ENCODE measurements at places on chromosomes 7 and 10.
A peak's percentile ranks its signal among the peaks of the same experiment; 100 is the strongest.

GRCh38 chr10:99685597-99685967 is 26.3 kb downstream of the ENTPD7 start:
- no peak for DNase-seq

DNA sequence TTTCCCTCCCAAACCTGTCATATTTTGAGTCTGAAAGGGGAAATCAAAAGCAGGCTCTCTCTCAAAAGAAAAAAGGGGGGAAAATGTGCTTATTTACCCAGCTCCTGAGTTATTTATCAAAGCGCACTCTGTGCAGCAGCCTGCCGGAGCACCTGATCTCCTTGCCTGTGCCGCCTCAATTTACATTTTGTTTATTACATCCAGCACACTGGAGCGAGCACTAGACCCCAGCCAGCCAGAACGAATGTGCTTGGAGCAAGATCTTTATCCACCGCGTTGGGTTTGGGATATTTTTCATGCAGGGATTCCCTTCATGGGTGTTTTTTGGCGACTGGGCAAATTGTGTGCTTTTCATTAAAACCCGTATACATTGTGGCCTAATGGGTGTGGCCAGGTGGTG is 161.9 kb upstream of the INSYN2A start:
- DNase-seq = no peak

GRCh38 chr7:100570954-100571828 is 2.5 kb downstream of the SAP25 start:
- no peak for DNase-seq

DNA sequence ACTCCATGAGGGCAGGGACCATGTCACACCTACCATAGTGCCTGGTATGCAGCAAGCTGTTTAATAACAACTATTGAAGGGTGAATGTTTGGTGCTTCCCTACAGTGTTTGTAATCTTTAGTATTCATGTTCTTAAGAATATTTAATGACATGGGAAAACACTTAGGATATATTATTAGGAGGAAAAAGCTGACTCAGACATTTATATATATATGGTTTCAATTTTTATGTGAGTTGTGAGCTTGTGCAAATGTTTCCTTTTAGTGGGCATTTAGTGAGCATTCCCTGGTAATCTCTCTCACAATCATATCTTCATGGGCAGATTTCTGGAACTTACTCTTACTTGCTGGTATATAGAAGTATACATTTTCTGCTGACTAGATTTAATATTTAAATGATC is 359.1 kb downstream of the EXOC4 start:
- no peak for DNase-seq

- DNase-seq = no peak
Measured at GRCh38 chr7:105452085-105452484, 63.4 kb upstream of the SRPK2 start.

DNA sequence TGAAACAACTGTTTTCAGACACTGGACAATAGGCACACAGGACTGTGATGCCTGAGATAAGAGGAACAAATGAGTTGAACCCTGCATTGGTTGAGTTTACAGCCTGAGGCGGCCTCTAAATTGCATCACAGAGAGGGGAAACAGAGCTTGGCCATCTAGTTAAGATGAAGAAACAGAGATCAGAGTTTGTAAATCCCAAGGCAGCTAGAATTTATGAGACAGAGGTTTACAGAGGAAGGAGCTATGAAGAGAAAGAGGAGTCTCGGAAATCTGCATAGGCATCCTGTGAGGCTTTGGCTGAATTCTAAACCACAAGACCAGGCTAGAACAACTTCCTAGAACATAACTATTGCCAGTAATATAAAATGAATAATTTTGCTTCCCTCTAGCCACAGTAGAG is 41.0 kb upstream of the OIT3 start:
- DNase-seq = no peak

- no peak for DNase-seq
Measured at GRCh38 chr7:156993021-156993924, 17.2 kb downstream of the MNX1 start.

DNA sequence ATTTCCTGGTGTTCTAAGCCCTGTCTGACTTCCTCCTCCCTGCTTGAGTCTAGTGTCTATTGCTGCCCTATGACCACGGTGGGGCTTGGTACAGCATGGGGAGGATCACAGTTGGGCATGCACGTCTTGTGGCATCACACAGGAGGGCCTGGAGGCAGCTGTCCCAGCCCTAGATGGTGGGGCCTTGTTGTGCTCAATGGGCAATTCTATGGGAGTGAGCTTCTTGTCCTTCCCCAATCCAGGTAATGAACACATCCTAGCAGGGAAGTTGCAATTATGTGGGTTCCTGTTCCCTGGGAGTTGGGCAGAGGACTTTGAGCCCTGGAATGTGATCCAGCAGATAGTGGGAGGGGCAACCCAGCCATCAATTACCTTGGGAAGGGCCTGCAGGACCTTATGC is 10.8 kb upstream of the FAM3C start:
- no peak for DNase-seq

DNA sequence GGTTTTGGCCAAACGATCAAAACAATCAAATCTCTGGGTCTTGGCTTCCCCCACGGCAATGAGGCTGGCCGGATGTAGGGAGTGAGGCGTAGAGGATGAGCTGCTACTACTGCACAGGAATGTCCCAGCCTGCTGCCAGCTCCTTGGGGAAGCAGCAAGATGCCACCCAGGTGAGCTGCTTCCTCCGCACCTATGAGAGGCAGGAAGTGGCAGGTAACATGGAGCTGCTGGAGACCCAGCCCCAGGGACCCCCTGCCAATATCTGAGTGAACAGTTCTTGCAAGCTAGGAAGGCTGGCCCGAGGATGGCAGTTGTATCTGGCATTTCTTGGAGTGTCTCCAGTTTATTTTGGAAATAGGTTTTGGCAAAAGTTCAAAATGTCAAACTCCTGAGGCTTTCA is 413.5 kb downstream of the DNAJB6 start:
- no peak for DNase-seq

DNA sequence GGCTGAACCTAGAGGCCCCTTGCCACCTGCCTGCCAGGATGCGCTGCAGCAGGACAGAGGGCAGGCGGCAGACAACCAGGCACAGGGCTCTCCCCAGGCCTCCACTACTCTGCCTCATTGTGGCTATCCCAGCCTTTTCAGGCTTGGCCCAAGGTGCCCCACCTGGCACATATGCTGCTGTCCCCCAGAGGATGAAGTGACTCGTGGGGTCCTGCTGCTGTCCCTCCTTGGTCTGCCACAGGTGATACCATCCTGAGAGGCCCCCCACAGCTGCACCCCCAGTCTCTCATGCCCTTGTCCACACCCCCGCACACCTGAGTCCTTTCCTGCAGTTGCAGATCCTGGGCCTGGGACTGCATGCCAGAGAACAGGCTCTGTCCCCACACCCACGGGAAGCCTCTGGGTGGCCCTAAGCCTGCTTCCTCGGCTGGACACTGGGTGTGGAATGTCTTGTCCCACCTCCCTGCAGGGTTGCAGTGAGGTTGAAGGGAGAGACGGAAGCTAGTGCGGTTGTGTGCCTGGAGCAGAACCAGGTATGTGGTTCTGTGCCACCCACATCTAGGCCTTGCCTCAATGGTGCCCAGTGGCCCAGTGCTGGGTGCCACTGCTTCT is 55.3 kb downstream of the RASGEF1A start:
- no peak for DNase-seq

GRCh38 chr10:77638321-77639101 is 903 bp upstream of the KCNMA1 start:
- DNase-seq = no peak

GRCh38 chr7:112212571-112212970 is 6.1 kb downstream of the ZNF277 start:
- no peak for DNase-seq

DNA sequence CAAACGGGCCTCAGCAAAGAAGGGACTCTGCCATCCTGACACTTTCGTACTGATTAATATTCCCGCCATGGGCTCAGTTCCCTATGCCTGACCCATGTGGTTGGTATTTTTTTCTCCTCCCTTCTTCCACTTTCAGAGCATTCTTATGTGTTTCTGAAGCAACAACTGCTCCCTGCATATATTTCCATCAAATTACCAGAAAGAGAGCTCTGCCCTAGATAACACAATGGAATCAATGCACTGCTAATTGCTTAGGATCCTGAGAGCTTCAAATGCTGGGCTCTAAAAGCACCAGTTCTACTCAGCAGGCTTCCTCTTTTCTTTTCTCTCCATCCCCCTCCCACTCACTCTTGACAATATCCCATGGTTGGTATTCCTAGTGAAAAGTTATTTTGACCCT is 5.3 kb downstream of the TECTB start:
- no peak for DNase-seq

DNA sequence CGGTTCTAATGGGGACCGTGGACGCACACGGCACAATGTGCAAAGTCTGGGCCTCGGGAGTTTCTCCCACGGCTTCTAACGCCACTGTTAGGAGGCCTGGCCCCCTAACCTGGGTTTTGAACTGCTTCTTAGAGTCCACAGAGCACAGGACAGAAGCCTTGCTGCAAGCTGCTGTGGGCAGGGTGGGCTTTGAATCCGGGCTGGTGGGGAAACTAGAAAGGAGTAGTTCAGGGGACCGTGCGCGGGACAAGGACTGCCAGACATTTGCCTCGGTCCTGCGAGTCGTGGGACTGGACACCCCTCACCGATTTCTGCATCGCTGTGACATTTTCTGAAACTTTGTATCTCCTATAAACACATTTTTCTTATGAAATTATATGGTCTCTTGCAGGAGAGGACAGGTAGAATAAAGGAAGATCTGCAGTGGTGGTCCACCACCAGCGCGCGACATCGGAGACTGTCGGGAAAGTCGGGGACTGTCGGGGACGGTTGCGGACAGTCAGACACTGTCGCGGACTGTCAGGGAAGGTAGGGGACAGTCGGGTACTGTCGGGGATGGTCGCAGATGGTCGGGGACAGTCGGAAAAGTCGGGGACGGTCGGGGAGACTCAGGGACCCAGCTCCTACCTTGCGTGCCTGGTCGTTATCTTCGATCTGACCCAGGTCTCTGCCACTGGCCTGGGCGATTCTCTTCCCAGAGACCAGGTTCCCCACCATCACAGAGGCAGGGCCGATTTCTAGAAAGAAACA is 222.1 kb downstream of the ZMYND11 start:
- no peak for DNase-seq

DNA sequence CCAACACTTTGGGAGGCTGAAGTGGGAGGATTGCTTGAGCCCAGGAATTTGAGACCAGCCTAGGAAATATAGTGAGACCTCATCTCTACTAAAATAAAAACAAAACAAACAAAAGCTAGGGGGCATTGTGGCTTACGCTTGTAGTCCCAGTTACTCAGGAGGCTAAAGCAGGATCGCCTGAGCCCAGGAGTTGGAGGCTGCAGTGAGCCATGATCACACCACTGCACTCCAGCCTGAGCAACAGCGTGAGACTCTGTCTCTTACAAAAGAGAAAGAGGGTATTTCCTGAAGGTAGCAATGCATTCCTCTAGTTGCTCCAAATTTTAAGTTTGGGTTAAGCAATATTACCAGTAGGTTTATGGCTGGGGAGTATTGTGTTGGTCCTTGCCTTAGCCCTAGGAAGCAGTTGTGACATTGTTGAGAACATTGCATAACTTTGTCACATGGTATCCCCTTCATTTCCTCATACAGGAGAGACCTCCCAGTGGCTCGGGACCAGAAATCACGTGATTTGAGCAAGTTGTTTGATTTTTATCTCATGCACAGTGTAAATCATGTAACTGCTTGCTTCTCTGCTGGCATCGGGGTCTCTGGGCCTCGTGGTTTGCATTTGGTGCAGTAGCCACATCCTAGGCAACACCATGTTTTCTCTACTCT is 23.3 kb upstream of the SMARCD3 start:
- DNase-seq = no peak

- DNase-seq = no peak
Measured at GRCh38 chr10:69879634-69880257, 78.0 kb downstream of the COL13A1 start.

GRCh38 chr7:151307536-151307935 is 34.1 kb upstream of the NUB1 start:
- no peak for DNase-seq

DNA sequence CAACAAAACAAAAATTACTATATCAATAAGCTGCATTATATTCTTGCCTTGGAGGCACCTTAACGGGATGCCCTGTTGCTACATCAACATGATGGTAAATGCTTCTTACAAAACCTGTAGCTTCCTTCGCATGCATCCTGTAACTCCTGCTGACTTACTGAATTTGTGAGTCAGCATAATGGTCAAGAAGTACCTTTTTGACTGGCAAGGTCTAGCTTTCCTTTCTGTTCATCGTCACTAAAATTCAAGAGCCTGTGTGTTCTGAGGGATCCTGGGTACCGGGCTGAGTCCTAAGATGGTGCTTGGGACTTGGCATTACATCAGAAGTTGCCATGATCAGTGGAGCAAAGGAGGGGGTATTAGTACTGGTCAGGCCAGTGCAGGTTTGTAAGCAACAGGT is 4.9 kb downstream of the PFKFB3 start:
- no peak for DNase-seq

DNA sequence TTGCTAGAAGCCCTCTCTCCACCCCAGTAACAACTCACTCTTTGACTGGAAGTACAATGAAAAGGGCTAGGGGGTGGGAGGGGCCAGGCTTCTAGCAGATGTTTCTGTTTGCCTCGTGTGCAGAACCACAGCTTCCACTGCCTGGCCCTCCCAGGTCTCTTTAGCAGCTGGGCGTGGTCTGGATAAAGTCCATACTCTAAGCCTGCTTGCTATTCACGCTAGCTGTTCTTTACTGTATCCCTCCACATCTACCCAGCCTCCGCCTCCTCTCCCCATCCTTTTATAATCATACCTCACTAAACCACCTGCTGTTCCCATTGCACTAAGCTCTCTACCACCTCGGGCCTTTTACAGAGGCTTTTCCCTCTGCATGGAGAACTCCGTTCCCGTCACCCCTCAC is 288.8 kb downstream of the CAMK1D start:
- DNase-seq = no peak

DNA sequence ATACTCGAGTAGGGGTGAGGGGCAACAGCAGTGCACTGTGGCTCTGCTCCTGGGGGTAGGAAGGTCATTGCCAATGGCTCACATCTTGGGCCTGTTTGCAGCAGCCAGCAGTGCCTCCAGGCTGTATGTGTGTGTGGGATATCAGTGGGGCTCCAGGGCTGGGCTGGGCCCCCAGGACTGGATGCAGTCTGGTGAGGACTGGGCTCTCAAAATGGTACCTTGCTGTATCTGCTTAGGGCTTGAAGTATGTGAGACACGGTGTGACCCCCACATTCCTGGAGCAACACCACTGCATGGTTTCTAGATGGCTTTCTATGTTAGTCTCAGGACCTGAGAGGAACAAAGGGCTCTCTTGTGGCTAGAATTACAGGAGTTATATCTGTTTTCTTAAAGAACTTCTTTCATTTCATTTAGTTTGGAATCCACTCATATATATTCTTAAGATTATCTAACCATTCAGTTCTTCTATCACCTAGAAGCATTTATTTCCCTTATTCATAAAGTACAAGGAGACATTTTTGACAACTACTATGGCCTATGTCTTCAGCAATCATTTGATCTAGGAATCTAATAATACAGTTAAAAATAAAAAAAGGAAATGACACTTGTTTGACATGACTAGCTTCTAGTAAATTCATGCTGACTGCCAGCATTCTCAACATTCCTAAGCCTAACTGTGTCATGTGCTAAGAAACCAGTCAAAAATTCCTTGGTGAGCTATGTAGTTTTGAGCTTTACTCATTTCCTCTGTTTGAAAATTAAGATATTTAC is 443.2 kb upstream of the SEMA3A start:
- DNase-seq = peak; percentile 58
